ENCODE measurements at places on chromosomes 11 and 22.

- no peak for DNase-seq
These were observed 27.0 kb downstream of the TESMIN start for GRCh38 chr11:68724293-68724692.

- no peak for DNase-seq
These were observed 42.2 kb downstream of the DRG1 start for GRCh38 chr22:31441652-31442051.

DNA sequence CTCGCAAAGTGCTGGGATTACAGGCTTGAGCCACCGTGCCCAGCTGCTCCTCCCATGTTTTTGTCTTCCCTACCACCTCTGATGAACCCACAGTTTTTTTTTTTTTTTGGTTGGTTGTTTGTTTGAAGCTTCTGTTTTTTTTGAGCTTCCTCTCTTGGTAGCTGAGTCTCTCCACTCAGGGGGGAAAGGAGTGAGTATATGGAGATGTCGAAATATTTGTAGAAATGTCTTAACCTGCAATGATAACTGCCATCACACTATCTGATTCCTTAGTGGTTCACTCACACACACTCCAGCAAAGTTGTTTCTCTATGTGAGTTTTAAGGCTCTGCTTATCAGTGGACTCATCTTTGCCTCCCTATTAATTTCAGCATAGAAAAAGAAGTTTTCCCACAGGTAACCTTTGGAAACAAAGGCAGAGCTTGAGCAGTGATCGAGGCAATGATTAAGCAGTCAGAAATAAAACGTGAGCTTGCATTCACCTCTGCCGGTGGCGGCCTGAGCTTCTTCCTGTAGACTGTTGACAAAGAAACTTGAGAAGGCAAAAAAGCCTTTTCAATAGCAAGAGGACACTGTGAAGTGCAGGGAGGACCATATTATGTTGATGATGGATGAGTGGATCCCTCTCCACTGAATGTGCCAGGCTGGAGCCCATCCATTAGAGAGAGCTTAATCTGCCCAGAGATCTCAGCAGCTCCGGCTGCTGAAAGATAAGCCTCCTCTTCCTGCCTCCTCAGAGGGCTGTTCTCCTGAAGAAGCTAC is 29.0 kb upstream of the RASSF10 start:
- DNase-seq: no peak

GRCh38 chr22:44667276-44667675 is 34.7 kb upstream of the PRR5 start:
- DNase-seq: no peak

- DNase-seq: no peak
These were observed 200.4 kb downstream of the MN1 start for GRCh38 chr22:27601195-27601594.

- DNase-seq: no peak
These were observed 13.8 kb downstream of the ADA2 start for GRCh38 chr22:17205432-17205831.

DNA sequence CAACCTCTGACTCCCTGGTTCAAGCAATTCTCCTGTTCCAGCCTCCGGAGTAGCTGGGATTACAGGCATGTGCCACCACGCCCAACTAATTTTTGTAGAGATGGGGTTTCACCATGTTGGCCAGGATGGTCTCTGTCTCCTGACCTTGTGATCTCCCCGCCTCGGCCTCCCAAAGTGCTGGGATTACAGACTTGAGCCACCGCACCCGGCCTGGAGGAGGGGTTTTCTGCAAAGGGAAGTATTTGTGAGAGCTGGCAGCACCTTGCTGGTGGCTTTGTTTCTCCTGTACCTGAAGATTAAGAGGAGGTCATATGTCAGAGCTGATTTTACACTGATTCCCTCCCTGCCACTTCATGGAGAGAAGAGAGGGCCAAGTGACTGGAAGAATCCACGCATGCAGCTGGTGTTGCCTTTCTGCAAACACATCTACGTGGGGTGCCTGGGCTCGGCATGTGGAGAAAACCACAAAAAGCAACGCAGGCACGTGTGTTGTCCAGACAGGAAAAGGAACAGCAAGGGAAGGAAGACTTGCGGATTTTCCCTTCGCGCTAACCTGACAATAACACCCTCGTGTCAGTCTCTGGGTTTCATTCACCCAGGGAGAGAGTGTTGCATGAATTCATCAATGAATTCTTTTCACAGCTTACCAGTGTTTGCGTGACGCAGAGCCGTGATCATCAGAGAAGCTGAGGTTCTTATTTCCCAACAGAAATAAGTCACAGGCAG is 61.9 kb downstream of the TSPAN18 start:
- peak; percentile 51 for DNase-seq

DNA sequence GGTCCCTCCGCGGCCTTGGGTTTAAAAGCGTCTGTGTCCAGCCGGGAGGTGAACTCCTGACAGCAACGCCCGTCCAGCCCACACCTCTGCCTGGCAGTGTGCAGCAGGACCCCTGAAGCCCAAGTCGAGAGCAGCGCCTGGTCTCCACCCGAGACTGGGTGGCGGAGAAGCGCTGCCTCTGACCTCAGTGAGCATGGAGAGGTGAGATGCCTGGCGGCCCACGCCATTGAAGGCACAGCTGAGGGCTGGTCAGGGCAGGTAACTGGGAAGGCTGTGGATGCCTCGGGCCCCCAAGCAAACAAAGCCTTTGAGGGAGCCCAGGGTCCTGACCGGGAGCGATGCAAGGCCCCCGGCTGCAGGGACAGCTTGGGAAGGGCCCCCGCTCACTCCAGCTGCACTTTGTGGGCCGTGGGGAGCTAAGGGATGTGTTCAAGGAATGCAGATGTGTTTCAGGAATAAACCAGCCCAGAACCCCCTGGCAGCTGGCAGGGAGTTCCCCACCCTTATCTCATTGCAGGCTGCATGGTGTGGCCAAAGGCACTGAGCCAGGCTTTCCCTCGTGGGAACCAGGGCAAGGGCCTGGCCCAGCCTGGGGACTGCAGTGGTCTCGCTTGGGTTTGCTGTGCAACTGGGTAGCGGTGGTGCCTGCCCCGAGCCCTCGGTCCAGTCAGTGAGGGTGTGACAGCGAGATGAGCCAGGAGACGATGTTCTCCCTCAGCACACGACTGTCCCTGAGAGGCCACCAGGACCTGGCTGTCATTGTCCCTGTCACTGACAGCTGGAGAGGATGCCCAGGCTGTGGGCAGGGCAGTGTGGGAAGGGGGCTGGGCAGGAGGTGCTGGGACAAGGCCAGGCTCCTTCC is 92.5 kb downstream of the WNT7B start:
- peak; percentile 42 for DNase-seq
